NAMALWA (cell line): ENCODE measurements at places on chromosomes 3 and 15.
A peak's percentile ranks its signal among the peaks of the same experiment; 100 is the strongest.

DNA sequence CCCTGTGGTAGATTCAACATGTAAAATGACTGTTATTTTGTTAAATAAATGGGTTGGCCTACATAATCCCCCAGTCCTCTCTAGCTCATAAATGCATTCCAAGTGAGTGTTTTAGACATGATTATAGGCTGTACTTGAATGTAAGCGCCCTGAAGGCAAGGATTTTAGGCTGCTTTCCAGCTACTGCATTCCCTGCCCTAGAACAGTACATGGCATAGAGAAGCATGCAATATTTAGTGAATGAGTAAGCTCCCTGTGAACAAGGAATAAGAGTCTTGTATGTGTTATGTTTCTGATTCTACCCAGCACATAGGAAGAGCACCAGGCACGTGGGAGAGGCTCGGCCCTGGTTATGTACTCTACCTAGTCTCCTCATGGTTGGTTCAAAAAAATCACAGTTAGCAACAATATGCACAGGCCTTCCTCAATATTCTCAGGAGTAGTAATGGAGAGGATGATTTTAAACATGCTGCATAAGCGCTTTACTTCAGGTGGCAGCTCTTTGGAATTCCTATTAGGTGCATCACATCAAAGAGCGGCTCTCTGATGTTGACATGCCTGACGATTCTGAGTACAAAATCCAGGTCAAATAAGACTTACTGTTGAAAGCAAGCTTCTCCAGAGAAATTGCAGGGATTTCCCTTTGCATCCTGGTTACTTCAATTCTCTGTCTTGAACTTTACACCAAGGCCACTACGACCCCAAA lies 456.6 kb downstream of the MAGI1 start:
- DNase-seq: no peak

DNA sequence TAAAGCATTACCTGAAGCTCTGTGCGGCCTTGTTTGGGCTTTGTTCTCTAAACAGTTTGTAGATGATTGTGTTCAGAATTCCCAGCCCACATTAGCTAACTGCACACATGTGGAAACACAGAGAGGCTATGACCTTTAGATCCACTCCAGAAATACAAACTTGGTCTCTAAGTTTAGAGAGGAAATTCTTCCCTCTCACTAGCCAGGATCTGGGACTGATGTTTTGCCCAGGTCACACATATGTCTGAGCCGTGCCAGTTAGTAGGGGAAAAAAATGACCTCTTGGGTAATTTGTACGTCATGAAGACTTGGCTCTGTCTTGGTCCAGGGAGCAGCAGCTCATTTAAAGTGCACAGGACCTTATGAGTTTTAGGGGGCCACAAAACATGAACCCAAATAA lies 223.1 kb downstream of the RBMS3 start:
- no peak for DNase-seq

DNA sequence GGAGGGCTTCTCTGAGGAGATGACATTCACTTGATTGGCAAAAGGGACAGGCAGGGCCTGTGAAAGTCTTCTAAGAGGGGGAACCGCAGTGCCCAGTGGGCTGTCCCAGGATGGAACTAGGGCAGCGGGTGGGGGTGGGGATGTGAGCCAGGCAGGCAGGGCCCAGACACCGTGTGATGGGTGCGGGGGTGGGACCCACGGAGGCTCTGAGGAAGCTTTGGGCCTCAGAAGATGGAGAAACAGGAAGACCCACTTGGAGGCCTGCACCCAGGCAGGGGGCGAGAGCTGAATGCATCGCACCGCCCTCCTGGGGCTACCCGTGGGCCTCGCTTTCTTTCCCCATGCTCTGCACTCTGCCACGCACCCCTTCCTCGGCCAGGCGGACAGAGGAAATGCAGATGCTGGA lies 32.9 kb upstream of the ACAD9 start:
- DNase-seq: no peak

DNA sequence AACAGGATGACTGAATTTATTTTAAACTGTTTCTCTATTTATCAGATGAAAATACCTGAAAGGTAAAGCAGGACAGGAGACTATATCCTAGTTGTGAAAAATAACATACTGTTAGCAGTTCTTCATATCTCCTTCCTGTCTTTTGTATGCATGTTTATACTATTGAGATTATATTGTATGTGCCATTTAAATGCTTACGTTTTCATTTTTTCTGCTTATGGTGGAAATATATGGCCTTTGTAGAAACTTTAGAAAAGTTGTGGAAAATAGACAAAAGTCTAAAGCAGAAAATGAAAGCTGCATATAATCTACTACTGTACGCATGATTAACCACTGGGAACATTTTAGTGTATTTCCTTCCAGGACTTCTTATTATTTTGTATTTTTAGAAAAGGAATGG lies 2.1 kb upstream of the PPM1L start:
- DNase-seq: no peak

- DNase-seq: peak; percentile 94
Measured at GRCh38 chr3:143973259-143974021, 1.8 kb downstream of the DIPK2A start.

- no peak for DNase-seq
Measured at GRCh38 chr15:28096411-28096669, 2.8 kb downstream of the OCA2 start.

DNA sequence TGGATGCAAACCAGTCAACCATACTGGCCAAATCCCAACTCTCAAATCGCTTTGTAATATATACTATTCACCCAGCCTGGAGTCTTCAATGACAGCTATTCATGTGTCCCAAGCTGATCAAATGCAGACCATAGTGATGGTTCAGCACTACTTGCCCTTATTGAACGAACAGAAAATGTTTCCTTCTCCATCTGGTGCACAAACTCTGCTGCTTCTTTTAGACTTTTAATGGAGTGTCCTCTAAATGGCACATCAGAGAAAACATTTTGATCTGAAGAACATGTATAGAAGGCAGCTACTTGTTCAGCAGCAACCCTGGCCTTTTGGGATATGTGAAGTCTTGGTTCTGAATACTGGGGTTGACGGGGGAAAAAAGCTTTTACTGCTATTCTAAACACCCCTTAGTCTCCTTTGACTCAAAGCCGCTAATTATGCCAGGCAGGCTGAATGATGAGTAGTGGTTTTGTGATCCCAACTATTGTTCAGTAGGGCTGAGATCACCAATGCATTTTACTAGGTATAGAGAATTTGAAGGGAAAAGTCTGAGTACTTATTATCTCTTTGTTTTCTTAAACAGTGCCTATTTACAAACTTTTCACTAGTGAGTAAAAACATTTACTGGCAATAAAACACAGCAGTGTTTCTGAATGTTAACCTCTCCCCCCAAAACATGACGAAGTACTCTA lies 781.2 kb downstream of the ROBO1 start:
- no peak for DNase-seq

- no peak for DNase-seq
Measured at GRCh38 chr3:64848127-64848800, 160.5 kb upstream of the ADAMTS9 start.

DNA sequence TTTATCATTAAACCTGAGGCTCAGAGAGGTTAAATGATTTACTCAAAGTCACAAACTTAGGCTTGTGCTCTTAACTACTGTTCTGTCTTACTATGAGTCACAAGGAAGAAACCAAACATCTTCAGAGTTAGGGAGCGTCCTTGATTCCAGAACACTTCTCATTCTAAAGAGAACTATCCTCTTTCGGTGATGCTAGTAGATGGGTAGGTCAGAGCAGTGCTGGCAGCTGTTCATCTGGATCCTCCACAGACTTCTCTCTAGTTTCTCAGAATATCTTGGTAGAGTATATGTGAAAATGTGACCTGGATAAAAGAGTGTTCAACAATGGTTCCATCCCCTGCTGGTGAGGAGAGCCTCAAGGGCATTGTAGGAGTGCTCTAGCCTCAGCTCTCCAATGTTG lies 3.3 kb downstream of the ARL6IP5 start:
- DNase-seq: no peak

GRCh38 chr3:3201611-3202010 lies 22.1 kb upstream of the CRBN start:
- no peak for DNase-seq

GRCh38 chr3:191961529-191961928 lies 500.6 kb downstream of the PYDC2 start:
- no peak for DNase-seq

DNA sequence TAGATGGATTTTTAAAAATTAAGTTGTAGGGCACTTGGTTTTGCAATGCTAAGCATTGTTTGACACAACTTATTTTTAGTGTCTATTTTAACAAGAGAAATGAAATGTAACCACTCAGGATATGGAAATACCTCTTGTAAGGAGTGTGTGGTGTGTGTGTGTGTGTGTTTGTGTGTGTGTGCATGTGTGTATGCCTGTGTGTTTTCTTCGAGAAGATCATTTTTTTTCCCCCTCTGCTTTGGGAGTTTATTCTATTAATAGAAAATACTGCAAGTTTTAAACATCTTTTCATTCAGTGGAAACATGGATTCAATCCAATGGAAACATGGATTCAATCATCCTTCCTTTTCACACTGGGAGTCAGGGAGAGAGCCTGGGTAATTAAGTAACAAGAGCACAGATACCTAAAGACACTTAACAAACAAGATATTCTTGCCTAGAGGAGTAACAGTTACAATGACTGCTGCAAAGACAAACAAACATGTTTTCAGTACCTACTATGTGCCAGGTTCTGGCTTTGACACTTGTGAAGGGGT lies 567.2 kb upstream of the TBL1XR1 start:
- no peak for DNase-seq

DNA sequence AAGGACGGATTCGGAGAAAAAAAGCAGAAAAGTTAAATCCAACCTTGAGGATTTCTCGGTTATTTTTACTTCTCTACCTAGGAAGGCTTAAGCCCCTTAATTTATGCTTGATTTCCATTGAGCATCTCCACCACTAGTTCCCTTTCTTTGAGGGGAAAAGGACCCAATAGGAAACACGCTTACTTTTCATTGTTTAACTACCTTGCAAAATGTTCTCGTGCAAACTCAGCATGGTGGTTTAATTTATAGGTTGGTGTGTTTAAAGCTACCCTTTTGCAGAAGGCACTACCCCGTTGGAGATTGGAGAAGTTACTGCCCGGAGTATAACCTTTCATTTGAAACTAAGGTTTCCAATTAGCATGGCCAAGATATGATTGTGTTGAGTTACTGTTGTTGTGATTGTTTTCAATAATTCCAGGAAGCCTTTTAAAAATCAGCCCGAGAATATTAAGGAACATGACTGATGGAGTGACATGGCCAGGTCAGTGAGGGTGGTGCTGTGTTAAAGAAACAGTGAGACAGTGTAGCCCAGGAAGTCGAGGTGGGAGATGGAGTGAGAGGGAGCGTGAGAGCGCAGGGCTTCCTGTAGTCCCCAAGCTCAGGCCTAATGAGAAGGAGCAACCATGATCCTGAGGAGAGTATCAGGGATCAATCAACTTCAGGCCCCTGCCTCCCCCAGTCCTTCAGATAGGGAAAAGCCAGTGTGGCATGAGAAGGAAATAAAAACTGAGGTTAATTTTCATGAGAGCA lies 76.6 kb downstream of the AQP9 start:
- no peak for DNase-seq

DNA sequence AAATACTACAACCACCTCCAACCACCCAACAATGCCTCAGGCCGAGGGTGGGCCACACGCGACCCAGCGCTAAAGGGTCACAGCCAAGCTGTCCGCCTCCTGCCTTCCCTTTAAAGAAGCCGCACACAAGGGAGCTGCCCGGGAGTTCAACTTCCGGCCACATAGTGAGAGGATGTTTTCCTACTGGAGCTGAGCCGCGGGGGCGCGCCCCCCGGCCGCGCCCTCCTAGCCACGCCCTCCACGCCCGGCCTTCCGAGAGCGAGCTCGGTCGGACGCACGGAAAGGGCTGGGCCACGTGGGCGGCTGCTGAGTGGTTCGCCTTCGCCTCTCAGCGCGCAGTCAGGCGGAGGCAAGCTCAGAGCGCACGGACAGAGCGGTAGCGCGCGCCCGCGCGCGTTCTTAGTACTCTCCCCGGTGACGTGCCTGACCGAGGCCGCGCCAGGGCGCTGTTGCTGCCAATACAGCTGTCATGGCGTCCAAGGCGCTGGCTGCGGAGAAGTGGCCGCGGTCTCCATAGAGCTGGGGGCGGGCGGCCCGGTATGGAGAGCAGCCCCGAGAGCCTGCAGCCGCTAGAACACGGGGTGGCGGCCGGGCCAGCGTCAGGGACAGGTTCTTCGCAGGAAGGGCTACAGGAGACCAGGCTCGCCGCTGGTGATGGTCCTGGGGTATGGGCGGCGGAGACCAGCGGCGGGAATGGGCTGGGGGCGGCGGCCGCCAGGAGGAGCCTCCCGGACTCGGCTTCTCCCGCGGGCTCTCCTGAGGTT lies at the start of gene MINDY2:
MINDY2 (plus strand) TSS at position 446 of the 764 bp plus-strand sequence; CDS start at position 540, 94 bp downstream.
- peak; percentile 97 for DNase-seq

GRCh38 chr3:134852132-134852531 lies 57.1 kb downstream of the EPHB1 start:
- DNase-seq: no peak

DNA sequence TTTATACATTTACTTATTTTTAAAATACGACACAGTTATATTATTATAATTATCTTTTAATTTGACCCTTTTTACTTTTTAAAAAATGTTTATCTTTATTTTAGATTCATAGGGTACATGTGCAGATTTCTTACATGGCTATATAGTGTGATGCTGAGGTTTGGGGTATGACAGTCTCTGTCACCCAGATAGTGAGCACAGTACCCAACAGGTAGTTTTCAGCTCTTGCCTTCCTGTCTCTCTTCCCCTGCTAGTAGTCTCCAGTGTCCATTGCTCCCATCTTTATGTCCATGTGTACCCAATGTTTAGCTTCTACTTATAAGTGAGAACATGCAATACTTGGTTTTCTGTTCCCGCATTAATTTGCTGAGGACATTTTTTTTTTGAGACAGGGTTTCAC lies 21.8 kb upstream of the KCNMB2 start:
- DNase-seq: no peak

DNA sequence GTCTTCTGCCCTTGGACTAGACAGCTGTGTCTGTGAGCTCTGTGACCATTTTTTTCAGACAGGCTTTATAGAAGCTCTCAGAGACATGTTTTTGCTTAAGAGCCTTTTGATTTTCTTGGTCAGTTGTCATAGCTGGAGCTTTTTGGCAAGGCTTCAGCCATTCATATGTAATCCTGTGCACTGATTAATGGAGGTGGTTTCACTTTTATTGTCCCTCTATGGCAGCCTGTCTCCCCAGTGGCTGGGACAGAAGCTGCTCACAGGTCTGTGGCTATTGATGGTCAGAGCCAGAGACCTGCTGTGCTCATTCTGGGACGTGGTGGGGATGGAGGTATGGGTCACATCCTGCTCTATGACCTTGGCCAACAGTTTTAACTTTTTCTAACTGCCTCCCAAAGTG lies 226.6 kb upstream of the LRRFIP2 start:
- DNase-seq: no peak

DNA sequence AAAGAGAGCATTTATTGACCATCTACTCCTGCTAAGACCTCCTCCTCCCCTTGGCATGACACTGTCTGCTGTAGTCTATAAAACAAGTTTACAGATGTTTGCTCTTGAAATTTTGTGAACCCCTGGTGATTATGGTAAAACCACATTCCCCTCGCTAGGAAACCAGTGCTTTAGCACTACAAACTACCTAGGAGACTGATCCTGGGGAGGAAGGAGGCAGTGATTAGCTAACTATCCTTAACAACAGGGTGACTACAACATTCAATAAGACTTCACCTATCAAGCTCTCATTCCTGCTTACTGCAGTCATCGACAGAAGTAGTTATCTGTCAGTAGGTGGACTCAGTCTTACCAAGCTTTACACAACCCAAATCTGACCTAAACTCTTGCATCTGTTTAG lies 371.3 kb downstream of the TUSC7 start:
- no peak for DNase-seq
